ENCODE measurements at places on chromosomes 13 and 19. TPM values are rescaled to one million over a fixed set of nuclear protein-coding genes. Genes with fewer than 3 reads are reported as not detected.
A peak's percentile ranks its signal among the peaks of the same experiment; 100 is the strongest.

DNA sequence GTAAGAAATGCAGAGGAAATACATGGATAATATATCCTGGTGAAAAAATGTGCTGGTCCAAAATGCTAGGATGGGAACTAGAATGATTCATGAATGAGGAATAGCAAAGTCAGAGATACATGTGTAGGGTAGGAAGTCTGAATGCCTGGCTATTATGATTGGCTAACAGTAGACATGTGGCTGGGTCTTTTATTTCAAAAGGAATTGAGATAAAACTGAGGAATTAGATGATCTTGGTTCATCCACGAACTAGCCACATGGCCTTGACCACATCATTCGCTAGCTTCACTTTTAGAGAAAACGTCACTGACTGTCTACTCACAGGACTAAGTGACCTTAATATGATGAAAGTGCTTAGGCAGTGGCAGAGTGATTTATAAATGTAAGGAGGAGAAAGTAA, 103.1 kb downstream of the TRPC4 start:
- no peak for DNase-seq

DNA sequence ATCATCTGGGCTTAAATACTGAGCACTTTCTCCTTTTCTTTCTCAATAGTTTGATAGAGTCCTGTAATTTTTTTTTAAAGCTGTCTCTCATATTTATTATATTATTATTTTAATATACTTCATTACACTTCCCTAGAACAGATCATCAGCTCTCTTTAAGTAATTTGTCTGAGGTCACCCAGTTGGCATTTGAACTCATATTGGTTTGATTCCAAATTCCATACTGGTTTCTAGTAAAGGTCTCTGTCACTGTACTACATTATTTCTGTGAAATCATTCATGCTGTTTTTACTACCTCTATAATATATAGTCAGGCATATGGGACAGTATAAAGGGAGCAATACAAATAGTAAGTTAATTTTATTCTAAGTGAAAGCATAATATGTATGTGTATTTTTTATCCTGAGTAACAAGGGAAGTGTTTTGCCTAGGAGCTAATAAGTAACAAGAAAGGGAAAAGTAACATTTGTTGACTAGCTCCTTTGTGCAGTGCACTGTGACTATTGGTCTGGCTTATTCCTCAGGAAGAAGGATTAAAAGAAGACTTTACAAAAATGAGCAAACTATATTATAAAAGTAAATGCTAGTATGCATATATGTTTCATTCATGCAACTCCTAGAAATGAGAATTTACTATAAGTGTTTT, 14.3 kb downstream of the LPAR6 start:
- DNase-seq: no peak

- peak; percentile 58 for DNase-seq
These were observed 6.0 kb downstream of the RUVBL2 start for GRCh38 chr19:48999481-49000325.

GRCh38 chr13:40503966-40504591, 162.4 kb downstream of the FOXO1 start:
- DNase-seq: no peak

GRCh38 chr19:14786421-14786851, 8.1 kb upstream of the ADGRE2 start:
- DNase-seq: no peak

- no peak for DNase-seq
These were observed 13.8 kb upstream of the ZNF724 start for GRCh38 chr19:23263870-23264590.

GRCh38 chr13:65826657-65827056, 1403.5 kb downstream of the PCDH9 start:
- DNase-seq: no peak

DNA sequence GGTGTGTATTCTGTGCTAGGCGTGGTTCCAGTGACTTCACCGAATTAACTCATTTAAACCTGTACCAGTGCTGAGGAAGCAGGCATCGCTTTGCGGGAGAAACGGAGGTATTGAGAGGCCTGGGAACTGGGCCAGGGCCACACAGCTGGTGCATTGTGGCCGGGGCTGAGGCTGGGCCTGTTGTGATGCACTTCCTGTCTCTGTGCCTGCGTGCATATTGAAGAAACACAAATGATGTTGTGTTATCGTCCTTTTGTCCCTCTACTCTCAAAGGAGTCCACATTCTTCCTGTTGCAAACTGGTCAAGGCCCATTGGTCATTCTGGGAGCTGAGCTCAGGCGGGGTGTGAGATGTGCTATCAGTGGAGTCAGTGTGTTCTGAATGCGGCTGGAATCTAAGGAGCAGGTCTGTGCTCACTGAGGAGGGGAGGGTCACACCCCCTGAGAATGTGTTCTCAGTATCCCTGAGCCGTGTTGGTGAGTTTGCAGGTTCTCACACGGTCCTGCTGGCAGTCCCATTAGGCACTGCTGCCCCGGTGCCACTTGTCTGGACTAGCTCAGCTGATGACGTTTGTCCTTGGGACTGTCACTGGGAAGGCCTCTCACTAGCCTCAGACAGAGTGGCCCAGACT, 62.1 kb downstream of the ARHGEF7 start:
- DNase-seq: peak; percentile 29

PDX1 gene
- total RNA-seq: not detected

TMEM38A gene
- 0.96 TPM for total RNA-seq

RNF17 gene
- not detected for total RNA-seq

IRGQ gene
- 27.8 TPM for total RNA-seq

SCEL gene
- not detected for total RNA-seq

YJEFN3 gene
- total RNA-seq: 9.7 TPM

GALP gene
- total RNA-seq: not detected

EFNB2 gene
- total RNA-seq: 0.21 TPM

TMEM147 gene
- 121 TPM for total RNA-seq
